Mesothelial cell of epicardium (in vitro differentiated cells): ENCODE measurements at places on chromosomes 4 and X.

GRCh38 chr4:159384632-159385031, 281.8 kb downstream of the RAPGEF2 start:
- no peak for DNase-seq

DNA sequence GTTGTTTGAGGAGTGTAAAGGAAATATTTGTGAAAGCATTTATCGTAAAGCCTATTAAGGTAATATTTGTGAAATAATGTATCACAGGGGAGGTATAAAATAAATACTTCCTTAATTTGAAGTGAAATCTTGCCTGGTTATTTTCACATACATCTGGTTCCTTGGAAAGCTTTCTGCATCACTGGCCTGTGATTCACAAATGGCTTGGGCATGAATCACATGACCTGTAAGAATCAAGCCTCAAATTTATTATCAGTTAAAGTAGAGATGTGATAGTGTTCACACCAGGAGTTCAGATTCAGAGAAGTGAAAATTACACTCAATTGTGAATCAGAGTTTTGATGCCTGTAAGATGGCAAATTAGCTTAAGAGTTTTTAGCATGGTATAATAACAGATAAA, 1911.4 kb downstream of the STIM2 start:
- DNase-seq, result no peak

DNA sequence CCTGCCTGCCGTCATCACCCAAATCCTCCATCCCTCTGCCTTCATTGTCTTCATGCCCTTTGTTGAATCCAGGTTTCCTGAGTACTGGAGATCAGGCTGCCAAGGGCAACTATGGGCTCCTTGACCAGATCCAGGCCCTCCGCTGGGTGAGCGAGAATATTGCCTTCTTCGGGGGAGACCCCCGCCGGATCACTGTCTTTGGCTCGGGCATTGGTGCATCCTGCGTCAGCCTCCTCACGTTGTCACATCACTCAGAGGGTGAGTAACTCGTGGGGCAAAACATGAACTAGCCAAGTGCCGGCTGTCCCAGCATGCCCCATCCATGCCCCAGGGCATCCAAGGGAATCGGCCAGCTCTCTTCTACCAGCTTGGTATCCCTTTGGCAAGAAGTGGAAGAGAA, 19.4 kb downstream of the NLGN3 start:
- DNase-seq, result no peak

GRCh38 chr4:95267081-95267480, 281.7 kb downstream of the UNC5C start:
- DNase-seq, result no peak

DNA sequence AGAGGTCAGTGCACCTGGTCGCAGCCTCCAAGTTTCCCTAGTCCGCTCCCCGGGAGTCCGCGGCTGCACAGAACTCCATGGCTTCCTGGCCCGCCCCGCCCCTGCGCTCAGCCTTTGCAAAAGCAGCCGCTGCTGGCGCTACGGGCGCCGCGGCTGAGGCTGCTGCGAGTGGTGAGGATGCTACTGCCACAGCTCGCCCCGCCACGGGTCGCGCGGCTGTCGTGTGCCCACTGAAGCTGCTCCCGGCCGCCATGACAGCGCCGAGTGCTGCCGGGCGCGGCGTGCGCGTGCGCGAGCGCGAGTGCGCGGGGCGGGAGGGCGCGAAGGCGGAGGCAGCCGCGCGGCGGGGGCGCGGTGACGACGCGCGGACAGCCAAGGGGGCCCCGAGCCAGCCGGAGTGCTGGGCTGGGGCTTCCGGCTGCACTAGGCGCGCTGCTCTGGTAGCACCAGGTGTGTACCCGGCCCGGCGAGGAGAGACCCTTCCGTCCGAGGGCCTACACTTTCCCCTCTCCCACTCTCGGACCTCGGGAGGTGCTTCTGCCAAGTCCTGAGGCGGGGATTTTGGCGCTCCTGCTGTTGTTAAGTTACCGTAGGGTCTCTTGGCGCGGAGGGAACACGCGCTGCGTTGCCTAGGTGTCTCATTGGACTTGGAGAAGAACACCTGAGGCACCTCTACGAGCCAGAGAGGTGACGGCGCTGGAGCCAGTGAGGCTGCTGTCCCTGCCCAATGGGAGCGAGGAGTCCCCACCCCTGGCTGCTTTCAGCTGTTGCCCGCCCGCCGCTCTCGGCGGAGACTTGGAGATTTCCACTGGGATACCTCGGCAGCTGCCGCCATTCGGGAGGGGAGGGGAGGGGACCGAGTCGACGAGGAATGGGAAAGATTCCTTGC, 619 bp upstream of the LRBA start:
- peak; percentile 72 for DNase-seq
